ENCODE measurements at places on chromosomes 7 and 10. TPM values are rescaled to one million over a fixed set of nuclear protein-coding genes. Genes with fewer than 3 reads are reported as not detected.

TMEM229A gene
- not detected for total RNA-seq

AGR3 gene
- 32.1 TPM for total RNA-seq

EBLN1 gene
- total RNA-seq = not detected

RALA gene
- total RNA-seq = 16.7 TPM

DNAAF5 gene
- total RNA-seq = 29.8 TPM

IFIT2 gene
- total RNA-seq = 6.6 TPM

TSPAN15 gene
- 53.3 TPM for total RNA-seq

CUL1 gene
- total RNA-seq = 65.4 TPM

CUZD1 gene
- 0.48 TPM for total RNA-seq

AGAP3 gene
- 55.1 TPM for total RNA-seq

ZNF736 gene
- total RNA-seq = 32.5 TPM

TMEM225B gene
- total RNA-seq = 4.5 TPM

OR2A7 gene
- total RNA-seq = 4.2 TPM
